CD4-positive, CD25-positive, alpha-beta regulatory T cell (primary cell): ENCODE measurements at places on chromosomes 5 and 9. TPM values are rescaled to one million over a fixed set of nuclear protein-coding genes. Genes with fewer than 3 reads are reported as not detected.

SLC46A2 gene
- polyA plus RNA-seq, result not detected

IFNK gene
- not detected for polyA plus RNA-seq

F12 gene
- 0.16 TPM for polyA plus RNA-seq

SPINK7 gene
- polyA plus RNA-seq, result not detected

PPWD1 gene
- 33.5 TPM for polyA plus RNA-seq

FBN2 gene
- polyA plus RNA-seq, result not detected

RNF183 gene
- not detected for polyA plus RNA-seq

SLC6A19 gene
- polyA plus RNA-seq, result not detected

DUSP1 gene
- 511 TPM for polyA plus RNA-seq

NTRK2 gene
- not detected for polyA plus RNA-seq

SOX30 gene
- polyA plus RNA-seq, result 0.50 TPM

NMUR2 gene
- polyA plus RNA-seq, result not detected

ZSWIM6 gene
- polyA plus RNA-seq, result 0.57 TPM

ASPN gene
- not detected for polyA plus RNA-seq

GPR150 gene
- polyA plus RNA-seq, result 0.61 TPM

ZNF483 gene
- 7.3 TPM for polyA plus RNA-seq

CD72 gene
- polyA plus RNA-seq, result 1.1 TPM

DBH gene
- not detected for polyA plus RNA-seq

MEIKIN gene
- polyA plus RNA-seq, result not detected

CDHR2 gene
- polyA plus RNA-seq, result not detected

EIF4EBP3 gene
- polyA plus RNA-seq, result 28.4 TPM

AMBP gene
- not detected for polyA plus RNA-seq

PCDHA12 gene
- not detected for polyA plus RNA-seq

TERT gene
- polyA plus RNA-seq, result not detected

RLN1 gene
- polyA plus RNA-seq, result 0.79 TPM

FGF1 gene
- not detected for polyA plus RNA-seq

ADAMTSL2 gene
- not detected for polyA plus RNA-seq

HTR4 gene
- not detected for polyA plus RNA-seq

PCDHA7 gene
- polyA plus RNA-seq, result not detected

COL5A1 gene
- polyA plus RNA-seq, result not detected

P4HA2 gene
- not detected for polyA plus RNA-seq
